Smooth muscle cell of trachea (primary cell): ENCODE measurements at places on chromosomes 1 and 21. TPM values are rescaled to one million over a fixed set of nuclear protein-coding genes. Genes with fewer than 3 reads are reported as not detected.

Gene IVL
- total RNA-seq = not detected in 2 replicates

Gene RNPEP
- 69.1 and 122 TPM in 2 replicates for total RNA-seq

Gene ZNF687
- total RNA-seq = 13.7 and 19.8 TPM in 2 replicates

Gene WNT3A
- not detected in 2 replicates for total RNA-seq

Gene CFHR3
- total RNA-seq = not detected in 2 replicates

Gene PLCH2
- under 0.01 and 0.15 TPM in 2 replicates for total RNA-seq

Gene CFAP45
- total RNA-seq = 1.0 and 1.3 TPM in 2 replicates

Gene LAMB3
- 25.5 and 42.8 TPM in 2 replicates for total RNA-seq

Gene STRIP1
- 43.8 and 58.4 TPM in 2 replicates for total RNA-seq

Gene LGR6
- not detected in 2 replicates for total RNA-seq

Gene HORMAD1
- total RNA-seq = not detected in 2 replicates

Gene SLFNL1
- total RNA-seq = 0.66 and 0.73 TPM in 2 replicates

Gene LRIF1
- total RNA-seq = 7.8 and 11.1 TPM in 2 replicates

Gene OLFML2B
- total RNA-seq = 7.1 and 31.3 TPM in 2 replicates

Gene SAMD13
- 1.2 and 3.1 TPM in 2 replicates for total RNA-seq

Gene MGST3
- 230 and 254 TPM in 2 replicates for total RNA-seq

Gene OR2L3
- not detected in 2 replicates for total RNA-seq

Gene VCAM1
- total RNA-seq = 2.9 and 23.3 TPM in 2 replicates

Gene WNT4
- total RNA-seq = not detected in 2 replicates

Gene NEXN
- 13.1 and 18.8 TPM in 2 replicates for total RNA-seq

Gene AMIGO1
- total RNA-seq = 1.0 and 3.6 TPM in 2 replicates

Gene AMY1C
- total RNA-seq = not detected in 2 replicates

Gene FCRL5
- not detected in 2 replicates for total RNA-seq

Gene PAPPA2
- 0.44 and 2.2 TPM in 2 replicates for total RNA-seq

Gene FAM72D
- under 0.01 and 1.3 TPM in 2 replicates for total RNA-seq

Gene CAPN2
- total RNA-seq = 348 and 511 TPM in 2 replicates

Gene ZNF697
- 7.9 and 12.1 TPM in 2 replicates for total RNA-seq

Gene LRRC38
- not detected in 2 replicates for total RNA-seq

Gene PRAMEF20
- not detected in 2 replicates for total RNA-seq

Gene CGN
- not detected in 2 replicates for total RNA-seq

Gene C2CD4D
- total RNA-seq = not detected in 2 replicates

Gene PGBD5
- 1.7 TPM in 1 of 2 replicates, not detected in the other for total RNA-seq

Gene KCND3
- total RNA-seq = under 0.01 TPM in 2 replicates

Gene MAP3K7CL
- total RNA-seq = 22.7 and 23.3 TPM in 2 replicates

Gene ZMYND12
- total RNA-seq = 0.29 and 2.6 TPM in 2 replicates

Gene SLAMF8
- not detected in 2 replicates for total RNA-seq

Gene B3GALT2
- total RNA-seq = 0.15 and 0.17 TPM in 2 replicates

Gene COL9A2
- total RNA-seq = 2.5 and 7.1 TPM in 2 replicates

Gene GJA4
- total RNA-seq = 0.15 TPM in 1 of 2 replicates, not detected in the other

Gene PLA2G2D
- not detected in 2 replicates for total RNA-seq

Gene RAP1GAP
- total RNA-seq = 0.15 and 0.17 TPM in 2 replicates

Gene RHD
- not detected in 2 replicates for total RNA-seq

Gene PITHD1
- total RNA-seq = 47.4 and 50.0 TPM in 2 replicates

Gene LIN28A
- not detected in 2 replicates for total RNA-seq

Gene IFT25
- total RNA-seq = 12.1 and 40.3 TPM in 2 replicates

Gene HRNR
- total RNA-seq = not detected in 2 replicates

Gene NPHS2
- total RNA-seq = not detected in 2 replicates

Gene NOS1AP
- total RNA-seq = under 0.01 and 0.29 TPM in 2 replicates

Gene ATP8B2
- 211 and 445 TPM in 2 replicates for total RNA-seq

Gene OR2T35
- not detected in 2 replicates for total RNA-seq

Gene B3GALT5
- total RNA-seq = 0.15 and 0.17 TPM in 2 replicates

Gene CD164L2
- not detected in 2 replicates for total RNA-seq

Gene TFAP2E
- 0.33 and 0.44 TPM in 2 replicates for total RNA-seq

Gene STPG1
- 4.0 and 7.0 TPM in 2 replicates for total RNA-seq

Gene JAK1
- total RNA-seq = 196 and 247 TPM in 2 replicates

Gene NPPB
- not detected in 2 replicates for total RNA-seq
